ENCODE measurements at places on chromosomes 2 and 18.

DNA sequence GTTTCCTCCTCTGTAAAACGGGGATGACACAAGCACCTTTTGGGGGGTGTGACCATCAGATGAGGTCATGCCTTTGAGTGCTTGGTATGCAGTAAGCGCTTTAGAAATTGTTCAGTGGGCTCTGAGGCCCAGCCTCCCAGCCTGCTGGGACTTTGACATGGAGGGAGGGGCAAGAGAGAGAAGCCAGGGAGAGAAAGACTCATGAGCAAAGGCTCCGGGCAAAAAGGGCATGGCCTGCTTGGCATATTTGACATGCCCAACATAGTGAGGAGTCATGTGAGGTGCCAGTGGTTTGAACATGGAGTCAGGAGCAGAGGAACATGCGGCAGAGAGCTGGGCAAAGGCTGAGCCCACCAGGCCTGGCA, 14.0 kb downstream of the TNS1 start:
- ATAC-seq, result peak; percentile 49

- ATAC-seq, result no peak
These were observed 54.5 kb downstream of the MAP4K4 start for GRCh38 chr2:101751875-101752619.

GRCh38 chr18:58497845-58498244, 131.0 kb downstream of the ALPK2 start:
- ATAC-seq, result no peak

DNA sequence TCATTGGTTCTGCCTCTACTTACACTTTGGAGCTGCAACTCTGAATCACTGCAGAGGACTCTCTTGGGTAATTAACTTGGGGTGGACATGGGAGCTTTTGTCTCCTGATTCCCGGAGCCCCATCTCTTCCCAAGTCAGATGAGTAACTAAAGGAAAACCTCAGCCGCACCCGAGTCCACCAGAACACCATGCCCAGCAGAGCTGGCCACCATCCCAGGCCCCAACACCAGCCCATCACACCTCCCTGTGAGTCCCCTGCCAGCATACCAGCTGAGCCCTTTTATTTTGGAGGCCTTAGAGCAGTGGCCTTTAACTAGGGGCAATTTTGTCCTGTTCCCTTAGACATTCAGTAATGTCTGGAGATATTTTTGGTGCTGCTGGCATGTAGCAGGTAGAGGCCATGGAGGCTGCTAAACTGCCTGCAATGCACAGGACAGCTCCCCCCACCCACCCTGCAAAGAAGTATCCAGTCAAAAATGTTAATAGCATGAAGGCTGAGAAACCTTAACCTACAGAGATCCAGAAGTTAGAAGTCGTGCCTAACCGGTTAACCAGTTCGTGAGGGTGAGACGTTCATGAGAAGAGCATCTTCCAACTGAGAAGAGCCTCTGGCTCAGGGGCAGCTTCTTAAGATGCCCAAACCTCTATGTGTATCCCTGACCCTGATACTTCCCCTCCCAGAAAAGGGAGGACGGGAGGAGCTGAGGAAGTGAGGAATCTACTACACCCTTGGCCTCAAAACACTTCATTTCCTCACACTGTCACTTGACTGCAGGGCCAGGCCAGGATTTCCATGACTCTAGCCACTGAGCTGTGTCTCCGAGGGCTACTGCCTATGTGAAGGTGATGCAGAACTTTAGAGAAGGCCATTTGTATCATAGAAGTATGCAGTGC, 139.9 kb upstream of the EPAS1 start:
- no peak for ATAC-seq

DNA sequence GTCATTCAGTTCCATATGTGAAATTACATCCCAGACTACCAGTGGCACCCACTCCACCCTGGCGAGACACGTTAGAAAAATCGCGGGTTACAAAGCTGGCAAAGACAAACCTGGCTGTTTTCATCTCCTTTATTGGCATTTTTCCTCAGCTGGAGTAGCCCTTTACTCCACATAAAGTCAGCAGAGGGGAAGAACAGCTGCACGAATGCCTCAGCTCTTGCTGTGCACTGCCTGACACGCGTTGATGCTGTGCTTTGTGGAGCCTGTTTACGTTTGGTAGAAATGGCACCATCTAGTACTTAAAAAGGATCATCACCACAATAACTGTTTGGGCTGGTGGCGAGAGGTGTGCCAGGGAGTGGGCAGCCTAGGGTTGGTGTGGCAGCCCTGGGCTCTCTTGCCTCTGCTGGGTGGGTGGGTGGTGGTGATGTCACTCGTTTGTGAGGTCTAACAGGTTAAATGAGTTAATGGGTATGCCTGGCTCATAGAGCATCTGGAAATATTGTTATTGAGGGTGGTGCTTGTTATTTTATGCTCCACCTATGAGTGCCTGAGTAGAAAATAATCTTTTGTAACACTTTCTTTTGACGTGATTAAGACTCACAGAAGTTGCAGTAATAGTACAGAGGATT, 16.4 kb downstream of the FARP2 start:
- ATAC-seq, result no peak

DNA sequence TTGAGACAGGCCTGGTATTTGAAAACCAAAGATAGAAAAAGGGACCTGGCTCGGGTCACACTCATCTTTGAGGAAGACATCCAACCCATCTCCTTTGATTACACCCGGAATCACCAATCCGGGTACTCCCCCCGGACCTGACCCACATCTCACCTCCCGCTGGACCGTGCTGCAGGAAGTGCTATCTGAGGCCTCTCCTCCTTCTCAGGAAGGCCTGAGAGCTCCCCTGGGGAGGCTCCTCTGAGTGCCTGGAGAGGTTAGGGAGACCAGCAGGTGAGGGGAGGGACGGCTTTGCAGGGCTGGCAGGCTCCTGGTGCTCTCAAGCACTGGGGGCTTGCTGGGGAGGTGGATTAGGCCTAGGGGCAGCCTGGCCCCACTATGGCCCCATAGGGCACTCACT, 170.9 kb downstream of the ACKR3 start:
- ATAC-seq, result no peak

All from motor neuron (in vitro differentiated cells).